Effector memory CD8-positive, alpha-beta T cell (primary cell): ENCODE measurements at places on chromosomes 1 and 21.

DNA sequence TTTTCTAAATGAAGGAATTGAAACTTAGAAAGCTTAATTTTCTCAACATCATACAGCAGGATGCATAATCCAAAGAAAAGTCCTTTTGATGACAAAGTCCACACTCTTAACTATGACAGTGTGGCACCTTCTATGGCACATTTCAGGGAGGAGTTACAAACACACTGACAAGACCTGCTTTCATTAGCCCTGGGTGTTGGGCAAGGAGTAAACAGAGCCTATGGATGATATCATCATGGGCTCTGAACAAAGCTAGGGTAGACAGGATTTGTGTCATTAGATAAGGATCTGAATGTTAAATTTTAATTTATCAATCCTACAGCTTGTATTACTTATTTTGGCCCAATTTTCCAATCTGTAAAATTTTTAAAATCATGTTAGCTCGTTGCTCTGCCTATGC, 62.6 kb upstream of the DENND1B start:
- no peak for DNase-seq

- no peak for DNase-seq
Measured at GRCh38 chr21:45029298-45029947, 45.0 kb upstream of the ADARB1 start.

DNA sequence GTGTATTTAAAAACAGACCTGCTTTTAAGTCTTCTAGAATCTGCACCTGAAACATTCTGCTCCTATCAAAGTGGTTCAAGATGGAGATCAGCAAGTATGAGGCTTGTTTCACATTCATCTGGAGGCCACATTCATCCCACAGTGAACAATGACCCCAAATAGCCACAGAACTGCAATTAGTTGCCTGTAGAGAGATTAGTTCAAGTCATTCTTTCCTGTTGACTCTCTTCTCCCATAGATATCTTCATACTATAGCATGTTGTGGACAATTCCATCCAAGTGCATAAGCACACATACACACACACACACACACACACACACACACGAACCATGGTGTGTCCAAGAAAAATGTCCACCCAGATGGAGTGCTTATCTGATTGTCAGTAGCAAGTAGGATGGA, 101.7 kb upstream of the FGGY start:
- no peak for DNase-seq

DNA sequence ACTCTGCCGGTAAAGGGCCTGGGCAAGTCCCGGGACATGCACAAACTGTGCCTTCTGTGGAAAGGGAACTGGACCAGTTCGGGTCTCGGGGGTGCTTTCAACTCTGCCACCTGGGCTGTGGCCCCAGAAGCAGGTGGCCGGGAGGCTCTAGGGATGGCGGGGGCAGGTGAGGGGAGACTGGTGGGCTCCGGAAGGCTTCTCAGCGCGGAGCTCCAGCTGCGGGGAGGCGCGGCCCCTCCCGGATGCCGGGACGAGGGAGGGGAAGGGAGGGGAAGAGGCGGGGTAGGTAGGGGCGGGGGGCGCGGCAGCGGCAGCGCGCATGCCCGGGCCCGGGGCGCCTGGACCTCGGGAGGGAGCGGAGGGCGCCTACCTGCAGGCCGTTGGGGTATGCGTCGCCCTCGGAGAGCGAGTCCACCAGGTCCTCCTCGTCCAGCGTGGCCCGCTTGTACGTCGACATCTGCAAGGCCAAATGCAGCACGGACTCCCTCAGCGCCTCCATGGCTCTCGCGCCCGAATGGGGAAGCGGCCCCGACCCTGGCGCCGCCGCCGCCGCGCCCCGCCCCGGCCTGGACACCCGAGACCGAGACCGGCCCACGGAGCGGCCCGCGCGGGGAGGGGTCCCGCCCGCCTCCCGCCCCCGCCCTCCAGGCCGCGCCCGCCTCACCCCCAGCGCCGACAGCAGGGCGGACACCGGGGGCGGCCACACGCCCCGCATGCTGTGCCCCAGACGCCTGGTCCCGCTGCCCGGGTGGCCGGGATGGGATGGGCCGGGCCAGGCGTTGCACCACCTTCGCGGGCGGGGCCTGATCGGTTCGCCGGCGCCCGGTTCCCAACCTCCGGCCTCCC, at the start of gene ECE1:
Gene ECE1, minus strand, starts transcription at position 764 of the 846 bp plus-strand sequence. Its CDS starts 49 bp downstream, at position 715.
- DNase-seq = peak; percentile 9

DNA sequence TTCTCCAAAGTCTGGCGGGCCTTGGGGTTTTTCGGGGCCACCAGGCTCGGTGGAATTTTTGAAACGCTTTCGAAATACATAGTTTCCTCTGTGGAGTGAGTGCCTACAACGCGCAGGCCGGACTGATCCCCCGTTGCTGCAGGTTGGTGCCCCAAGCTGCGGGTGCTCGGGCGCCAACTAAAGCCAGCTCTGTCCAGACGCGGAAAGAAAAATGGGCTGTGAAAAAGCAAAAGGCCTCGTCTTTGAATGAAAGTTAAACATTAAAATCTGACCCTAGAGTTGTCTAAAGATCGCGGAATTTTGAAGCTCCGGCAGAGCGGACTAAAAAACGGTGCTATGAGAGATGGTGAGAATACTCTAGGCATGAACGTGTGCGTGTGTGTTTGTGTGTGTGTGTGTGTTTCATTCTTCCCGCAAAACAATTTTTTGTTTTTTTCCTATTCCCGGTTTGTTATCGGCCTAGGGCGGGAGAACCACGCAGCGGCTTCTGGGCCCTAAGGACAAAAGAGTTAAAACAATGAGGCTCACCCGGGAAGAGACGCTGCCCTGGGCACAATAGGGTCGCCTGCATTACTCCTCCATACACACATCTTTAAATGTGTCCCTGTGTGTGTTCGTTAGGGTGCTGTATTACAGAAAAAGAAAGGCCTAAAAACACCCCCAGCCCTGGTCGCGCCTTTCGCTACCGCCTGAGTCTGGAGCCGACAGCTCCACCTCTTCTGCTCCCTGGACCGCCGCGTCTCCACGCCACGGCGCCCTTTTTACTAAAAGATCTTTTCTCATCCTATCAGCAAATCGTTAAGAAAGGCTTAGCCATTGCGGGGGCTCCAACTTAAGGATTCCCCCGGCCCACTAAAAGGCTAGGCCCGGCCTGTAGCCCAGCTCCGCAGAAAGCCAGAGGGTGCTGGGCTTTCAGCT, 3.2 kb downstream of the TBX15 start:
- DNase-seq = no peak

GRCh38 chr1:91818713-91818975, 67.3 kb downstream of the TGFBR3 start:
- no peak for DNase-seq

- no peak for DNase-seq
Measured at GRCh38 chr1:116794371-116794770, 40.1 kb downstream of the CD2 start.

DNA sequence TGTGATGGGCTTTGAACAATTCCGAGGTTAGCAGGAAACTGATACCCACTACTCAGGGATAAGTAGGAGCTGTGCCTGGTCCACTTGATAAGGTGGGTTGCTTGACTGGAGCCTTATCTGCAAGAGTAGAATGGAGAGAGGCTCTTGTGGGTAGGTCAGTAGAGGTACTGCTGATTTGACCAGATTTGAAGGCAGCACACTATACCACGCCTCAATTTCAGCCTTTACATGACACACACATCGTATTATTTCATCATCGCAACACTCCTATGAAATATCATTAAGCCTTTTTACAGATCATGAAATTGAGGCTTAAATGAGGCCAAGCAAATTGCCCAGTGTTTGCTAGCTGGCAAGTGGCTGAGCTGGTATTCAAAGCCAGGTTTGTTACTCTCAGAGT, 69.6 kb downstream of the KCNJ15 start:
- DNase-seq = no peak

GRCh38 chr1:24805534-24806301, 60.5 kb downstream of the CLIC4 start:
- DNase-seq = no peak

DNA sequence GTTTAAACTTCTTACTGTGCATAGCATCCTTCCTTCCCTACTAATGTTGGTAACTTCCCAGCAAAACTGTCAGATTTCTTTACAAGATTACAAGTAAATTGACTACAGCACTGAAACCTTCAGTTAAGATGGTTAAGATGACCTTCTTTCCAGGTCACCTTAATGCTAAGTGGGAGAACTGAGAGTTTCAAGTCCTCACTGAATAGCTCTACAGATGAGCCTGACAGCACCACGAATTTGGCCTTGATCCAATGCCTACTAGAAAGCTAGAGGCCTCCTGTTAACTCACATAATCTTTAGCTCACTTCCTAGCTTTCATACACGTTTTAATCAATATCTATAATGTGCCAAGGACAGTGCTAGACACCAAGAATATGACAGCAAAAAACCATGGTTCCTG, 276.0 kb upstream of the PLD5 start:
- no peak for DNase-seq

GRCh38 chr21:46022551-46023525, 41.3 kb downstream of the COL6A1 start:
- DNase-seq = no peak

DNA sequence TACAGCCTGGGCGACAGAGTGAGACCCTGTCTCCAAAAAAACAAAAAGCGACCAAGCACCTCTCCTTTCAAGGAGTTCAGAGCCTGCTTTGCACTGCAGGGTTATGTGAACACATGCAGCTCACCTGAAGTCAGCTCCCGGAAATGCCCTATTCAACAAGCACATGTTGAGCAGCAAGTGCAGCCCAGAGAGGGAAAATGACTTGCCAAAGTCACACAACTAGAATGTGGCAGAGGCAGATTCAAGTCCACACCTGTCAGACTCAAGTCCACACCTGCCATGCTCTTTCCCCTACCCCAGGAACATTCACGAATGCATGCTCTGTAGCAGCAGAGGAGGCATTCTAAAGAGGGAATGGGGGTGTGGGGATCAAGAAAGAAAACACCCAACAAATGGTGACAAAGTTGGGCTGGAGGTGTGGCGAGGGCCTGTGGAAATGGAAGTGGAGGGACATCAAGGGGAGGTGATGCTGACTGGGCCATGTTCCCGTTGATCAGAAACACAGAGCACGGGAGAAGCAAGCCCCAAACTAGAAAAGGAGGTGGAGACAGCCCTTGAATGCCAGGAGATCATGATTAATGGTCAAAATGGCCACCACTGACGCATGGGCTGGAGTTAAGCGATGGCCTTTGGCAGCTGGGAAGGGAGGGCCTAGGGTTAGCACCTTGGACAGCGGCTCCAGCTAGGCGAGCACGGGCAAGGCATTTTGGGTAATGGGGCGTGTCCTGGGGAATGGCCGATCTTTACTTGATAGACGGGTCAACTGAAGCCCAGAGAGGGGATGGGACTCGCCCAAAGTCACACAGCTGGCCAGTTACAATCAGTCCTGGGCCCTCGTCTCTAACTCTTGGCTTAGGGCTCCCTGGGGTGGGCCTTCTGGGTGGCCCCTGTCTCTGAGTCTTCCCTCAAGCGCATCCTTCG, 21.5 kb downstream of the RAP1GAP start:
- no peak for DNase-seq

- DNase-seq = no peak
Measured at GRCh38 chr1:223146745-223147144, 3.7 kb upstream of the TLR5 start.

DNA sequence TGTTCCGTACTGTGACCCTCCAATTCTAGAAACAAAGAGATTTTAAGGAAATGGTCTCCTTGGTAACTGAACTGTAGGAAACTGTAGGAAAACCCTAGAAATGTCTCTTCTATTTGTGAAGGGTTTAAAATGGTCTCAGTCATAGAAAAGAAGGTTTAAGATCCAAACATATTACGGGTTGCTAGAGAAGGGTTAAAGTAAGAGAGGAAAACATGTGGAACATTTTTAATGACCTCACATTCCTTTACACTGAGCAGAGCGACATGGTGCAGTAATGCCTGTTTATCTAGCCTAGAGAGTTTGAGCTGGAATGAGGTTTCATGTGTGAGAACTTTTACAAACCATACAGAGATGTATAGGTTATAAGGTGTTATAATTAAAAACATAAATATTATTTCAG, 36.9 kb upstream of the C1orf105 start:
- DNase-seq = no peak

GRCh38 chr1:178867670-178868069, 3.2 kb downstream of the ANGPTL1 start:
- DNase-seq = no peak

DNA sequence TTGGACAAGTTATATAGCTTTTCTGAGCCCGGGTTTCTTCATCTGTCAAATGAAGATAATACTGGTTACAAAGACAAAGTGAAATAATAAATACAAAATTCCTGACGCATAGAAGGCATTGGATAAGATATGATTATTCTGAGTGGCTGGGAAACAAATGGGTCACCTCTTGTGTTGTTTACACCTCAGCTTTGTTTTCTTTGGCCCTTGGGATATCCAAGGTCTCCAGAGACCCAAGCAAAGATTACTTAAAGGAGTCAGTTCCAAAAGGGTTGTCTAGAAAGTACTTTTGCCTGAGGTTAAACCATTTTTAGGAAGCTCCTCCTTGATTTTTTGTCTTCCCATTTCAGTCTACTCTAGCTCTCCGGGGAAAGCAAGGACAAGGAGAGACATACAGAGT, 9.7 kb downstream of the KHDRBS1 start:
- DNase-seq = no peak

- no peak for DNase-seq
Measured at GRCh38 chr1:150017206-150017750, 6.8 kb upstream of the OTUD7B start.

DNA sequence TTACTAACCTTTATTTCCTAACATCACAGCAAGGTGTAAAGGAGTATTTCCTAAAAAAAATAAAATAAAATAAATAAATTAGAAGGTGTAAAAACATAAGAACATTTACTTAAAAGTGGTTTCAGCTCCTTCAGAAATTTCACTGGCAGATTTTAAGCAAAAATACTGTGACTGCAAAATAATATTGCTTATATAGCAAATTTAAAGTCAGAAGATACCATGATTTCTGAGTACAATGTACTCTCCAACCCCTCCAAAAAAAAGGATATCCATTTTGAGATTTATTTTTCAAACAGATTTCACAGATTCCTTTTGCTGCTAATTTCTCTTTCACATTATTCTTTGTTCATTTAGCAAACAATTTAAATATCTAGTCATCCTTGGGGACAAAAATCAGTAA, 18.5 kb downstream of the ANKRD13C start:
- no peak for DNase-seq

DNA sequence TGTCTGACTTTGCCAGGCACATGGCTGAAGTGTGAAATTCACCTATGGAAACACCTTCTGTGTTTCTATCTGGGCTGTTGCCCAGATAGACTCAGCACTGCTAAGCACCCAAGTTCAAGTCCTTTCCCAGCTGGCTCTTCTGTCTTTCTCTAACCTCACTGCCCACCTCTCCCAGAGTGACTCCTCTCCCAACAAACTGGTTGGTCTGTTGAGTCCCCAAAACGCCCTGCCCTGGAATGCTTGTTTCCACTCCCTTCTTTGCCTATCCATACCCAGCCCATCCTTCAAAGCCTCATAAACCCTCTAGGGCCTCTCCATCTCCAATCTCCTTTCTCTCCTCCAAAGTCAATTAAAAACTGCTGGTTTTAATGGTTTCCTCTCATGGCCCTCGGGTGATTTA, 15.6 kb downstream of the PLXNA2 start:
- DNase-seq = no peak

GRCh38 chr1:199362996-199363395, 664.5 kb upstream of the NR5A2 start:
- DNase-seq = no peak
